ENCODE measurements at places on chromosomes 4 and X.

GRCh38 chr4:24240655-24241054 is 343.7 kb downstream of the DHX15 start:
- DNase-seq = no peak

- no peak for DNase-seq
Measured at GRCh38 chrX:66731398-66731797, 92.5 kb upstream of the EDA2R start.

DNA sequence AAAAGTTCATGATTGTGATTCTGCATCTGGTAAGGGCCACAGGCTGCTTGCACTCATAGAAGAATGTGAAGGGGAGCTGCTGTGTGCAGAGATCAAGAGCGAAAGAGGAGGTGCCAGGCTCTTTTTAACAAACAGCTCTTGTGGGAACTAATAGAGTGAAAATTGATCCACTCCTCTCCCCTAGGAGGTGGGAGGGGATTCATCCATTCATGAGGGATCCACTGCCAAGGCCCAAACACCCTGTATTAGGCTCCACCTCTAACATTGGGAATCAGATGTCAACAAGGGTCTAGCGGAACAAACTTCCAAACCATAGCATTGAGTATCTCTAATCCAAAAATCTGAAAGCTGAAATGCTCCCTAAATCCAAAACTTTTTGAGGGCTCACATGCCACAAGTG is 16.4 kb upstream of the PPID start:
- DNase-seq = no peak

GRCh38 chrX:10567136-10567535 is 53.2 kb downstream of the MID1 start:
- no peak for DNase-seq

DNA sequence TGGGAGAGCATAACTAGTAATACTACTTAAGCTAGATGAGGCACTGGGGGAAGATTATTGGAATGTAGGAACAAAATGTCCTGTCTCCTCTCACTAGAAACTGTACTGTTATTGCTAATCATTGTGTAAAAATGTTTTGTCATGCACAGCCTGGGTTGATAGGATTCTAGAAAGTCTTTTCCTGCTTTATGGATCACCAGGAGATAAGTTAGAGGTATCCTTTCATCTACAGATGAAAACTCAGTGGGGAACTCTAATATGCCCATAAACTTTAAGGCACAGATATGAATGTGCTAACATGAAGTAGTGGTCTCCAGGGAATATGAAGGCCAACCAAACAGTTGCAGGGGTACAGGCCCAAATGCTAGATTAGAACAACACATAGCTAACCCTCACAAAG is 57.5 kb downstream of the SRPX start:
- DNase-seq = no peak

- no peak for DNase-seq
Measured at GRCh38 chrX:140086691-140087090, 121.4 kb upstream of the CXorf66 start.

DNA sequence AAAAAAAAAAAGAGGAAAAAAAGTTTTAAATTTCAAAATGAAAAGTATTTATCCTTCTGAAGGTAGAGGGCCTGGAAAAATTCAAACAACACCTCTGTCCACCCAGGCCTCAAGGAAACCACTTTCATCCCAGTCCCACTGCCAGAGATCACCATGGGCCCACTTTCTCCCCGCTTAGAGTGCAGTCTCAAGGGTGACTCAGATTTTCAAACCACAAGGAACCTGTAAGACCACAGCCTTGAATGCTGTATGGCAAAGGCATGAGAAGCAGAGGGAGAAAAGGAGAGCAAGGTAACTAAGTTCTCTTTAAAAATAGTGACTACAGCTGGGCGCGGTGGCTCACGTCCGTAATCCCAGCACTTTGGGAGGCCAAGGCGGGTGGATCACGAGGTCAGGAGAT is 87.9 kb upstream of the PACRGL start:
- no peak for DNase-seq

DNA sequence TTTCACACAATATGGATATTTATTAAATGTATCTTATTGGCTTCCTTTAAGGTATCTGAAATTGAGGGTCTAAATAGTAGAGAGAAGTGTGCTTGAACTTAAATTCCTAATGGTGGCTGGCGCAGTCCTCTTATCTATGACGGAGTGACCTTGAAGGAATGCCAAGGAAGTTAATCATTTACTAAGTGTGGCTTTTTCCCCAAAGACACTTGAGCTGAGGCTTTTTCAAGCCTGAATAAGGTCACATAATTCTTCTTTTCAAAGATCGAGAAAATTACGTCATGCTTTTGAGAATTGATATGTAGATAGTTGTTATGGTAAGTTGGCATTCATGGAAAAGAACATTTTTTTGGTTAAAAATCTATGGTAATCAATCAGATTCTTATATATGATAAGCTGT is 11.7 kb upstream of the PRPS2 start:
- DNase-seq = no peak

GRCh38 chr4:170248576-170248975 is 158.8 kb upstream of the AADAT start:
- no peak for DNase-seq

GRCh38 chrX:68881911-68882310 is 53.1 kb downstream of the EFNB1 start:
- no peak for DNase-seq
